Upper lobe of left lung (tissue), 6 donors: ENCODE measurements at places on chromosomes 2 and 18. TPM values are rescaled to one million over a fixed set of nuclear protein-coding genes. Genes with fewer than 3 reads are reported as not detected.

The CABYR gene
- 0.51 TPM for total RNA-seq

DNA sequence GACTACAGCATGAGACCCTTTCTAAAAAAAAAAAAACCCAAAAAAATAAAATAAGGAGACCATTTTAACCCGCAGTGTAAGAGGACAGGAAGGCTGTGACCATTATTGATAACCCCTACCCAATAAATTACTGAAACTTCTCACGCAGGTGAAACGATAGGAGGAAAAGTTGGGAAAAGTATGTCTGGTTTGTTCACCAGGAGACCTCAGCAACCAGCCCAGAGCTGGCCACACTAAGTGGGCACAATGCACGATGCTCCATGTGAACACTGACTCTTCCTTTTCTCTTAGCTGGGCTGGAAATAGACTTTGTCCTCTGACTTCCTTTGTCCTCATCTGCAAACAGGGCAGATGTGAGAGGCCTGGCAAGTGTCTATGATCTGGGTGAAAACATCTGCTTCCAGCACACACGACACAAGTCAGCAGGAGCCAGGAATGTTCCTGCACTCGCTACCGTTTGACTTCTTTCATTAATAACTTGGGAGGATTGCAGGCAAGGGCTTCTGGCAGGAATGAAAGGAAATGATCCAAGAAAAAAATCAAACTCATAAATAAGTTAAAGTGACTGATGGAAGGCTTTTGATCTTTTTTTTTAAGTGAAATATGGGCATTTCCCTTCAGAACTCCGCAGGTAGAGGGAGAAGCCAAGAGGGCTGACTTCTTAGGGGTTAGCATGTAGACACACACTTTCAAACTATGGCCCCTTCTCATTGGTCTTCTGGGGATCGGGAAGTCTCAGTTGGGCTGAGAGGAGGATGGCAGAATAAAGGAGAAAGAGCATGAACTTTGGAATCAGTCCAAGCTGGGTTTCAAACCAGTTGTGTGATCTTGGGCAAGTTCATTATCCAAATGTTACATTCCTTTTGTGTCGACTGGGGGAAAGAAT is 137.4 kb upstream of the MYCN start:
- DNase-seq = no peak

GRCh38 chr2:226413498-226414130 is 386.0 kb downstream of the IRS1 start:
- DNase-seq = no peak

DNA sequence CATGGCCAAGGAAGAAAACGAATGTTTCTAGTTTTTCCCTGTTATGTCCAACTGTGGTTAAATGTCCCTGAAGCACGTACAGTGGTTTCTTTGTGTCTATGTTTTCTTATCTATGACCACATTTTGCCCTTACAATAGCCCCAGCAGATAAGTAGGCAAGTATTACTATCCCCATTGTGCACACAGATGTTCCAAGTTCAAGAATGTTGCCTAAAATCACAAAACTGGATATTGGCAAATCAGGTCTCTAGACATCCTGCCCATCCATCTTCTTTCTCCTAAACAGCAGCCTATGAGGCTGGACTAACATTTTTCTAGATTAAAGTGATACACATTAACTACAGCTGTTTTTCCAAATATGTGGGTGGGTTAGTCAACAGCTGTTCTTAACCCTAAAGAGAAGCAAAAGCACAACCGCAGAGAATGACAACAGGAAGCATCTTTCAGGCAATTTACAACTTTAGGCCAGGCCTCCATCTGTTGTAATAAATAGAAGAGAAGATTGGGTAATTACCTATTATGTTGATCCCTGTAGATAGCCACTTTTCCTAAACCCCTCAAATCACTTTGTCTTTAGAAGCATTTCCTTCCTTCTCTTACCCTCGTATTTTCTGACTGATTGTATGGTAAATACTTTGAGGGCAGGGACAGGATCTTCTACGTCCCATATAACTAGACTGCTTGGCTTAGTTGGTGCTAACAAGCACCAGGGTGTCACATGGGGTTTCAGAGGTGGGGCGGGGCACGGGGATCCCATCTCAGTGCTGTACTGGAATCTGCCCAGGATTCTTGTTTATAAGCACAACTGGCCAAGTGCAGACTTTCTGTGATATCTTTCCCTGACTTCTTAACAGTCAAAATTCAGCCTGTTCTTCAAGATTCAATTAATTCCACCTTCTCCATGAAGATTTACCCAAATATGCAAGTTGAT is 132.1 kb upstream of the SETBP1 start:
- DNase-seq = no peak

DNA sequence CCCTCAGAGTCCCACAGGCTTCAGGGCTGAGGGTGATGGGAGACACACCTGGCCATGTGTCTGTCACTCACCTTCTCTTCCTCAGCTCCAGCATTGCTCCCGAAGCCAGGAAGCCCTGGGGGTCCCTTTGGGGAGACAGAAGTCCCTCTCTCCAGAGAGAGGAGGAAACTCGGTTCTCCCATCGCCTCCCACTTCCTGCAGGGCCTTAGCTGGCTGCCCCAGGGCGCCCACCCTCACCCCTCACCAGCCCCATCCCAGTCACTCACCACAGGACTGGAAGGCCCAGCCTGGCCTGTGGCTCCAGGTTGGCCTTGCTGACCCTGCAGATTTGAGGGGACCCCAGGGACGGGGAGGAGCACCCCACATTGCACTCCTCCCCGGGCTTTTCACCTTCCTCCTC is 2.7 kb upstream of the RAB6D start:
- no peak for DNase-seq
